Stimulated activated CD8-positive, alpha-beta memory T cell treated with anti-CD3 and anti-CD28 coated beads, Interleukin-2, amount 100 ng/mL, for 48 hours (primary cell): ENCODE measurements at places on chromosomes 3 and 15.

DNA sequence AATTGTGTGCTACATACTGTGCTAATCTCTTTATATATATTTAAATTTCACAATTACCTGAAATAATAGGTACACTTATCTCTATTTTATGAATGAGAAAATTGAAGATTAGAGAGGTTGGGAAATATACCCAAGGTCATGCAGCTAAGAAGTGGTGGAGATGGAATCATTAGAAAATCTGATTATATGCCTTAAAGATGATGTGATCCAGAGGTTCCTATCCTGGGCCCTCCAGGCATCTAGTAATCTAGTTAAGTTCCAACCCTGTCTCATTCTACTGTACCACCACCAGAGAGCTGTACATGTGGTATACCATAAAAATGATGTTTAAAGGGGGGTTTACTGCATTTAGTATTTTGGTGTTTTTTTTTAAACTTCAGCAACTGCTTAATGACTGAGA is 40.7 kb downstream of the SYN2 start:
- no peak for DNase-seq

- no peak for DNase-seq
Measured at GRCh38 chr3:71776538-71776937, 8.4 kb downstream of the PROK2 start.

- peak; percentile 20 for DNase-seq
Measured at GRCh38 chr3:17023006-17023664, 138.4 kb downstream of the PLCL2 start.

GRCh38 chr15:67917037-67917436 is 77.2 kb upstream of the RNU6-1 start:
- DNase-seq = no peak

- DNase-seq = no peak
Measured at GRCh38 chr3:31165399-31165860, 271.0 kb upstream of the GADL1 start.

DNA sequence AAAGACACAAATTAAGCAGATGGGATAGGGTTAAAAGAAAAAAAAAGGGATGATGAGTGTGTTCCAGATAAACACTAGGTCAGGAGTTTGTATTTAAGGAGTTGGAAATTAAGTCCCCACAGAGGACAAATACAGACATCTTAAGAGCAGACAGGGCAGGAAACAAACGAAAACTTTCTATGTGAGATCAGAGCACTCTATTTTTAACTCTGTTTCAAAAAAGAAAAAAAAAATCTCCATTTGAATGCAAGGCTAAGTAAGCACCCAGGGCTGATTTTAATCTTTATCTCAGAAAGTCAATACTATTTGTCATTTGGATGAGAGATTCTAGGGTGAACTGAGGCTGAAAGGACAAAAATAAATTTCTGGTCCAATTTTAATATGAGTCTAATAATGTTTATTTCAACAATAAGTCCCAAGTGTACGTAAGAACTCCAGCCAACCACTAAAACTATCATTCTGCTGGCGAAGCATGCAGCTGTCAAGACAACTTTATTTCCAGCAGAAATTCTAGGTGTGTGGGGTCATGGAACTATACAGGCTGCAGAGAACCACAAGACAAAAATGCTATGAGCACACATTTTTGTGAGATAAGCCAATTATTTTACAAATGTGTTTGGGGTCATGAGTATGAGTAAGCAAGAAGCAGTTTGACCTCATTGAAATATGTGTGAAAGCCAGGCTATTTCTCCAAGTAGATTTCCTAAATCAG is 186.1 kb downstream of the FMN1 start:
- DNase-seq = no peak

- no peak for DNase-seq
Measured at GRCh38 chr3:15983693-15984092, 185.9 kb upstream of the ANKRD28 start.

GRCh38 chr3:171765511-171765887 is 44.8 kb downstream of the PLD1 start:
- no peak for DNase-seq

GRCh38 chr3:59771768-59772181 is 722.0 kb upstream of the CFAP20DC start:
- DNase-seq = no peak

DNA sequence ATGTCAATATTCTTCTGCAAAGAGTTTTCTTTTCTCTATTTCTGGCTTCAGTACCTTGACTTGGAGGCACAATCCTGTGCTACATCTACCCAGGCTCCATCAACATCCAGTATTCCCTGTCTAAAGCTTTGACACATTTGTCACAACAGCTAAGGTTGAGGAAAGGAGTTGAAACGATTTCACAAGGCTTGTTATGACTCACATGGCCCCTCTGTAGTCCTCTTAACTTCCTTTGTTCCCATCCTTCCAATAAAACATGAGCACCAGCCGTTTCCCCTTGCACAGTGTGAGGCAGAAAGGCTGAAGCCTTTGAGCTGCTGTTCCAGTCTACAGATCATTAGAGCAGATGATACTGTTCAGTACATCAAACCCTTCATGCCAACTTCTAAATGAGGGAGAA is 163.0 kb upstream of the TMCO5A start:
- DNase-seq = no peak

DNA sequence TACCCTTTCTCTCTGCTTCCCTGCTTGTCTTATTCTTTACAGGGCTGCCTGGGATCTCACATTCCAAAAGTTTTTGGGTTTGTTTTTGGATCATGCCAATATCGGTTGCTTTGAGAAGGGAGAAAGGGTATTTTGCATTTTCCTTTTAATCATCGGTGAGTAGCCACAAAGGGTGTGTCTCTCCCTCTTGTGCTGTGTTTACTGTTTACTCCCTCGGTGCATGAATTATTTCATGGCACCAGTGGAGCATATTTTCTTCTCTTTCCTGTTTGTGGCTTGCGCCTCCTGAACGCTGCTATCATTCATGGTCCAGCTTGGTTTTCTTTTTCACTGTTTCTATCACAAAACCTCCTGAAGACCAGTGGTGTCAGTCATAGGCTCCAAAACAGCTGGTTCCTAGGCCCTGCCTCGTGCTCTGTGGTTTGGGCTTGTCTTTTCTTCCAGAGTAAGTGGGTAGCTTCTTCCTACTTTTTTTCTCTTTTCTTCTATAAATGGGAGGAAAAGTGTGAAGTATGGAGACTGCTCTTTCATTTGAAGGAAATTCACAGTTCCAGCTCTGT is 54.9 kb downstream of the IGF1R start:
- DNase-seq = no peak

GRCh38 chr3:14898929-14899328 is 48.5 kb upstream of the NR2C2 start:
- DNase-seq = no peak

DNA sequence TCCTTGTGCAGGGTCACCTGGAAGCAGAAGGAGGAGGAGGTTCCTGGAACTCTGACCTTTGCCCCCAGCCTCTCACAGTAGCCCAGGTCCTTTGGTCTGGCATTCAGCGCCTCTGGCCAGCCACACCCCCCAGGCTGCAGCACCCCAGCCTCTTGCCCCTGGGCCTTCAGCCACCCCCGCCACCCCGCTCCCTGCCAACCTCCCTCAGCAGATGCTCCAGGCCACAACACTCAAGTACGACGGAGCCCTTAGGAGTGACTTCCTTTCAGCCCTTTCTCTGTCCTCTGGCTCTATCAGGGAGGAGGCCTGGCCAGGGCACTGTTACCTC is 45.2 kb downstream of the GRIP2 start:
- DNase-seq = no peak

DNA sequence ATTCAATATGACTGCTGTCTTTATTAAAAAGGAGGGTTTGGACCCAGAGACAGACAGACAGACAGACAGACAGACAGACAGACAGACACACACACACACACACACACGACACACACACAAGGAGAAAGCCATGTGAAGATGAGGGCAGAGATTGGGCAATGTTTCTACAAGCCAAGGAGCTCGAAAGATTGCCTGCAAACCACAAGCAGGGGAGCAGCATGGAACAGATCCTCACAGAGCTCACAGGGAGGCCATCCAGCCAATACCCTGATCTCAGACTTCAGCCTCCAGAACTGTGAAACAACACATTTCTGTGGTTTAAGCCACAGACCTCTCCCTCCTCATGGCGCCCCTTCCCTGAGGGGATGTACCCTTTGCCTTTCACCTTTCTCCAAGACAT is 35.8 kb upstream of the ABHD2 start:
- no peak for DNase-seq

GRCh38 chr3:160090653-160091052 is 102.0 kb downstream of the IL12A start:
- no peak for DNase-seq

GRCh38 chr3:32184187-32184730 is 54.2 kb upstream of the CMTM8 start:
- DNase-seq = no peak

GRCh38 chr15:98893401-98893800 is 114.2 kb downstream of the PGPEP1L start:
- DNase-seq = no peak

- DNase-seq = no peak
Measured at GRCh38 chr3:134315286-134316106, 58.8 kb downstream of the AMOTL2 start.

- DNase-seq = no peak
Measured at GRCh38 chr15:43294091-43294706, 27.5 kb upstream of the TGM5 start.

DNA sequence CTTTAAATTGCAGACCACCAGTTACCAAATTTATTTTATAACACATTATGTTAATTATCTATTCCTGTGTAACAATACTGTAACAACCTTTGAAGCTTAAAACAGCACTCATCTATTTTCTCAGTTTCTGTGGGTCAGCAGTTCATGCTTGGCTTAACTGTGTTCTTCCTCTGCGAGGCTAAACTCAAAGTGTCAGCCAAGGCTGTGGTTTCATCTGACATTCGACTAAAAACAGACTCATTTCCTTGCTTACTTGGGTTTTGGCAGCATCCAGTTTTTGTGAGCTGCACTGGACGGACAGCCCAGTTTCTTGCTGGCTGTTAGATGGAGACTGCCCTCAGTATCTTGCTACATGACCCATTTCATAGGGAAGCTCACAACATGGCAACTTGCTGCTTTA is 247.3 kb upstream of the KCNH8 start:
- no peak for DNase-seq

DNA sequence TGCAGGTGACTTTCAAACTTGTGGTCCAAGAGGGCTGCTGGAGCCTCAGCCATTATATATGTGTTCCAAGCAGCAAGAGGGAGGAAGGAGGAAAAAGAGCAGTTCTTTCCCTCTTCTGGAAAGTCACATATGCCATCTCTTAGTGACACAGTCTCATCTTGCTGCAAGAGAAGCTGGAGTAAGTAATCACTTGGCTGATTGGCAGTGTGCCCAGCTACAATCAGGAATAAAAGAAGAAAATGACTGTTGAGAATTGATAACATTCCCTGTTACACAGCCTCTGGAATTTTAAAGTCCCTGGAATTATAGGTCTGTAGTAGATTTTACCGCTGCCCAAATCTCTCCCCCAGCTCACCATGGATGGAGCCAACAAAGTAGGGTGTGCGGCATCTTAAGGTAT is 31.4 kb upstream of the LYZL4 start:
- DNase-seq = no peak

DNA sequence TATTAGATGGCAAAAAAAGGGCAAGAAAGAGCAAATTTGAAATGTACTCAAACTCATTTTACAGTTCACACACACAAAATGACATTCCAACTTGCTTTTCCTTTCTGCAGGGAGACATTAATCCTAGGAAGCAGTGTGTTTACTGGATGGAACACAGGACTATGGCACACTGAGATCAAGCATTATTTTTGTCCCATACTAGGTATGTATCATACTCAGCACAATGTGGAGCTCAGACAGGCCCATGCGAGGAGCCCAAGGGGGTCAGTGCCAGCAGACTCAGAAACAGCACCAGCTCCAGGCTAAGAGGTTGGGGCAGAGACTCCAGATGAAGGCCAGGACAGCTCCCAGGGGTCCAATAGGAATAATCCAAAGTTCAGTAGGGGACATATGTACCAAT is 30.8 kb upstream of the SLC35G2 start:
- no peak for DNase-seq

DNA sequence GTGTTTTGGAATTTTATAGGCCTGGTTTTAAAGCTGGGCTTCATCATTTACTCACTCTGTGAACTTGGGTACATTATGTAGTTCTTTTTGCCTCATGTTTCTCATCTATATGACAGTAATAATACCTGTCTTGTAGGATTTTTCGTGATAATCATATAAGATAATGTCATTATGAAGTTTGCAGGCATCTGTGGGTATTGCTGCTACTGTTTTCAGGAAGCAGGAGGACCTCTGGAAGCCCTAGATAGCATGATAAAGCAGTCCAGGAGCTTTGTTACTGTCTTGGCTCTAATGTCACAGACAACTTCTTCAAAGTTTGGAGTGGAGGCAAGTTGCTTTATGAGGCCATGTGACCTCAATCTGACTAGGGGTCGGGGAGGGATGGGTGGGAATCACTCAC is 145.0 kb upstream of the MEIS2 start:
- DNase-seq = no peak

DNA sequence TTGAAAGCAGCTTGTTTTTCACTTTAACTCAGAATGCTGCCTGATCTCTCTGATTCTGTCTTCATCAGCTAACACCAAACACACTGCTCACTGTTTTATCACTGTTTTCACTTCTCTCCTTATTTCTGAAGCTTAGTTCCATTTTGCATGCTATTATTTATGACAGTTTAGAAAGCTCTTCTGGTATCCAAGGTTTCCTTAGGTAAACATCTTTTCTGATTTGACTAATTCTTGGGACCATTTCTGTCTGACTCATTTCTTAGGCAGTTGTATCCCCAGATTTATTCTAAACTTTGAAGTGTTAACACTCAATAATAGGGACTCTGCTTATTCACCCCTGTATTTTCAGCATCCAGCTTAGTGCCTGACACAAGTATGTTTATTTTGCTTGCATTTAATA is 167.7 kb downstream of the BCHE start:
- no peak for DNase-seq

DNA sequence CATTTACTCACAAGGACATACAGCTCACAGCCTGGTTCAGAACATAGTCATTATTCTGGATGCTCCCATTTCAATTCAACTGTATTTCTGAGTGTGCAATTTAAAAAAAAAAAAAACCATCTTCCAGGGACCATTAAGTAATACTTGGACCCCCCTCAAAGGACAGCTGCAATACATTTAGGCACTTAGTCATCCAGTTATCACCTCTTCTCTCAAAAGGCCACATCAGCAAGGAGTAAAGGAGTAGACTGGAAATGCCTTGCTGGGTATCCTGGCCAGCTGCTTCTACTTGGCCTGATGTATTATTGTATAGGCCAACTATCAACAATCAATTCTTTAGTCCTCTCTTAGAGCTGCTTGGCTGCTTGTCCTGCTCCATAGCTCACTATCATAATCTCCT is 211.4 kb upstream of the SETMAR start:
- no peak for DNase-seq

DNA sequence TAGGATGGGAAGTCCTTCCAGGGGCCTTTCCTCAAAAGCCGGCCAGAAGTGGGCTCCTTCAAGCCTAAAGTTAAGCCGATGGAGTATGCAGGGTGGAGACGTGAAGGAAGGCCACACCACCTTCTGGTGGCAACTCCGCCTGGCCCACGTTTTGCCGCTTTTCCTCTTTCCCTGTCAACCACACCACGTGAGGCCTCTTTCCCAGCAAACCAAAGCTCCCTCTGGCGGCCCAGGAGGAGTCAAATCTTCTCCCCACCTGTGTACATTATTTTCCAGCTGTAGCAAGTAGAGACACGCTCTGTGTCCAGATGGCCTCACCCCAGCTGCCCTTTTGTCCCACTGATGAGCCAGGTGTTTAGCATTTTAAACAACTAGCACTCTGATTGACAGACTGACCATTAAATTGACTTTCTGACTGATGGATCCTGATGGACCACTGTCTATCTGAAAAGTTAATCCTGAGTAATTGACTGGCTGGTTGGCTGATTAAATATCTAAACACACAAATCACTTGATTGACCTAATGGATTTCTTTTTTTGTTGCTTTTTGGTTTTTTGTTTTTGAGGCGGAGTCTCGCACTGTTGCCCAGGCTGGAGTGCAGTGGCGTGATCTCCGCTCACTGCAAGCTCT is 59.6 kb upstream of the ZBTB38 start:
- no peak for DNase-seq
